Stimulated activated CD4-positive, alpha-beta T cell treated with anti-CD3 and anti-CD28 coated beads, Interleukin-15, amount 100 ng/mL, for 24 hours (primary cell): ENCODE measurements at places on chromosomes 11 and 22.

DNA sequence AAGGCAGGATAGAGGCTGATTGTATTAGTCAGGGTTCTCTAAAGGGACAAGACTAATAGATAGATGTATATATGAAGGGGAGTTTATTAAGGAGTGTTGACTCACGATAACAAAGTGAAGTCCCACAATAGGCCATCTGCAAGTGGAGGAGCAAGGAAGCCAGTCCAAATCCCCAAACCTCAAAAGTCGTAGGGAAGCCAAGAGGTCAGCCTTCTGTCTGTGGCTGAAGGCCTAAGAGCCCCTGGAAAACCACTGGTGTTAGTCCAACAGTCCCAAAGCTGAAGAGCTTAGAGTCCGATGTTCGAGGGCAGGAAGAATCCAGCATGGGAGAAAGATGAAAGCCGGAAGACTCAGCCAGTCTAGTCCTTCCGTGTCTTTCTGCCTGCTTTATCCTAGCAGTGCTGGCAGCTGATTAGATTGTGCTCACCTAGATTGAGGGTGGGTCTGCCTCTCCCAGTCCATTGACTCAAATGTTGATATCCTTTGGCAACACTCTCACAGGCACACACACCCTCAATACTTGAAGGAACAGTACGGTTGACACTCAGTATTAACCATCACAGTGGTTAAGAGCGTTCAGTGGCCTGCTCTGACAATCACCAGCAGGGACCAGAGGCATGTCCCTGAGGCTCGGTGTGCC is 135.6 kb downstream of the CSNK2A3 start:
- DNase-seq = no peak

GRCh38 chr11:23455321-23455891 is 595.1 kb upstream of the CCDC179 start:
- no peak for DNase-seq

DNA sequence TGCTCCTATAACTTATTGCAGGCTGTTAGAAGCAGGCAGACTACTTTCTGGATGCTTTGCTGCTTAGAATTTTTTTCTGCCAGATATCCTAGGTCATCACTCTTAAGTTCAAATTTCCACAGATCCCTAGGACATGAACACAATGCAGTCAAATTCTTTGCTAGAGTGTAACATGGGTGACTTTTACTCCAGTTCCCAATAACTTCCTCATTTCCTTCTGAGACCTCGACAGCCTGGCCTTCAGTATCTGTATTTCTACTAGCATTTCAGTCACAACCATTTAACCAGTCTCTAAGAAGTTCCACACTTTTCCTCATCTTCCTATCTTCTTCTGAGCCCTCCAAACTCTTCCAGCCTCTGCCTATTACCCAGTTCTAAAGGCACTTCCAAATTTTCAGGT is 60.4 kb upstream of the ZBED5 start:
- no peak for DNase-seq

GRCh38 chr11:210803-211180 is 3.3 kb downstream of the RIC8A start:
- DNase-seq = no peak

DNA sequence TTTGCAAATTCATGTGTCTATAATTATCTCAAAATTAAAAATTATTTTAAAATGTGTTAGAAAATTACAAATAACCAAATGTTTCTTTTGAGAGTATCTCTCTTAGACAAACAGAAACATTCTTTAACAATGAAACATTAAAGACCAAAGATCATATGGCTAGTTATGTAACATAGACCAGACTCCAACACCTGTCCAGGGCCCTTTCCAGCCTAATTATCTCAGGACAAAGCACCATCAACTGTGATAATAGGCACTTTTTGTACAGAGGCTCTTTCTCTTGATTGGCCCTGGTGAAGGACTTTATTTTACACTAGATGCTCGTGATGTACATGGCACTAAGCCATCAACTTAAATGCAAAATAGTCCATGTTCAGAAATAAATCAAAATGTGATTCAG is 5.0 kb upstream of the PLEKHA7 start:
- DNase-seq = no peak
